ENCODE measurements at places on chromosomes 5 and 9. TPM values are rescaled to one million over a fixed set of nuclear protein-coding genes. Genes with fewer than 3 reads are reported as not detected.

The KCTD16 gene
- 0.06 TPM for polyA plus RNA-seq

The SLC22A4 gene
- 1.5 TPM for polyA plus RNA-seq

The TSSK1B gene
- not detected for polyA plus RNA-seq

The ATP10B gene
- polyA plus RNA-seq = 0.22 TPM

The ZNF366 gene
- 3.3 TPM for polyA plus RNA-seq

The ALDOB gene
- 1.2 TPM for polyA plus RNA-seq

The TGFBI gene
- polyA plus RNA-seq = 220 TPM

The CCDC192 gene
- polyA plus RNA-seq = 0.41 TPM

The KIAA0825 gene
- 0.79 TPM for polyA plus RNA-seq

The INSL4 gene
- not detected for polyA plus RNA-seq

The JAKMIP2 gene
- polyA plus RNA-seq = 0.49 TPM

The RNF183 gene
- 0.15 TPM for polyA plus RNA-seq

The GPR107 gene
- 27.6 TPM for polyA plus RNA-seq

The SHC3 gene
- polyA plus RNA-seq = 1.6 TPM

The PCDH1 gene
- 22.5 TPM for polyA plus RNA-seq

The LVRN gene
- 0.27 TPM for polyA plus RNA-seq

The NXNL2 gene
- polyA plus RNA-seq = 0.85 TPM

The FGF1 gene
- polyA plus RNA-seq = 0.58 TPM

The PCDHAC2 gene
- polyA plus RNA-seq = 0.67 TPM

The HK3 gene
- 9.5 TPM for polyA plus RNA-seq

The TEX48 gene
- not detected for polyA plus RNA-seq

The LCN2 gene
- 23.0 TPM for polyA plus RNA-seq

The PCA3 gene
- 6.1 TPM for polyA plus RNA-seq

The SLC25A46 gene
- polyA plus RNA-seq = 29.6 TPM

The OR1Q1 gene
- polyA plus RNA-seq = not detected

The SETX gene
- polyA plus RNA-seq = 23.7 TPM

The SNAPC4 gene
- polyA plus RNA-seq = 7.3 TPM

The C5orf52 gene
- not detected for polyA plus RNA-seq

The GHR gene
- 10.1 TPM for polyA plus RNA-seq

The ZFP2 gene
- 1.8 TPM for polyA plus RNA-seq

The NEUROG1 gene
- not detected for polyA plus RNA-seq

The RNF130 gene
- polyA plus RNA-seq = 71.3 TPM

The GARIN3 gene
- not detected for polyA plus RNA-seq

The NUTM2G gene
- not detected for polyA plus RNA-seq

The P4HA2 gene
- 44.2 TPM for polyA plus RNA-seq

The LHX2 gene
- not detected for polyA plus RNA-seq
